Stimulated activated CD8-positive, alpha-beta memory T cell treated with anti-CD3 and anti-CD28 coated beads, Interleukin-15, amount 100 ng/mL, for 4 hours (primary cell): ENCODE measurements at places on chromosomes 1 and 21.

DNA sequence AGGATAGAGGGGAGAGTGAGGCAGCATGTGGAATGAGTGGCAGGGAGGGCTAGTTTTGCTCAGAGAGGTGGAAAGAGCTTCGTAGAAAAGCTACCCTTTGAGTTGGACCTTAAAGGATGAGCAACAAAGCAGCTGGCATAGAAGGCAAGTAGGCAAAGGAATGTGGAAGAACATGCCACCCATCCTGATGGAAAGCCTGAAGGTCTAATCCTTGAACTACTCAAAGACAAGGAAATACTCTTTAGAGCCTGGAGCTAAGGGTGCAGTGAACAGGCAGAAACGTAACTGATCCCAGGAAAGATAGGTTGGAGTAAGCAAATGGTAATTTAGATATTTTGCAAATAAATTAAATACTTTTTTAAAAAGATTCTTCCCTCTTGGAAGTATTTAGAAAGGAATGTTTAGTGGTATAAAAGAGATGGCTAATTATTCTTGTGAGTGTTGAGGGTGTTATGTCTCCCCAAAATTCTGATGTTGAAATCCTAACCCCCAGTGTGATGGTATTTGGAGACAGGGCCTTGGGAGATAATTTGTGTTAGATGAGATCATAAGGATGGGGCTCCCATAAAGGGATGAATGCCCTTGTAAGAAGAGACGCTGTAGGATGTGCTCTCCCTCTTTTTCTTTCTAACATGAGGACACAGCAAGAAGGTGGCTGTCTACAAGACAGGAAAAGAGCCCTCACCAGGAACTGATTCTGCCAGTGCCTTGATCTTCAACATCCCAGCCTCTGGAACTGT is 308.1 kb upstream of the RUNX1 start:
- no peak for DNase-seq

DNA sequence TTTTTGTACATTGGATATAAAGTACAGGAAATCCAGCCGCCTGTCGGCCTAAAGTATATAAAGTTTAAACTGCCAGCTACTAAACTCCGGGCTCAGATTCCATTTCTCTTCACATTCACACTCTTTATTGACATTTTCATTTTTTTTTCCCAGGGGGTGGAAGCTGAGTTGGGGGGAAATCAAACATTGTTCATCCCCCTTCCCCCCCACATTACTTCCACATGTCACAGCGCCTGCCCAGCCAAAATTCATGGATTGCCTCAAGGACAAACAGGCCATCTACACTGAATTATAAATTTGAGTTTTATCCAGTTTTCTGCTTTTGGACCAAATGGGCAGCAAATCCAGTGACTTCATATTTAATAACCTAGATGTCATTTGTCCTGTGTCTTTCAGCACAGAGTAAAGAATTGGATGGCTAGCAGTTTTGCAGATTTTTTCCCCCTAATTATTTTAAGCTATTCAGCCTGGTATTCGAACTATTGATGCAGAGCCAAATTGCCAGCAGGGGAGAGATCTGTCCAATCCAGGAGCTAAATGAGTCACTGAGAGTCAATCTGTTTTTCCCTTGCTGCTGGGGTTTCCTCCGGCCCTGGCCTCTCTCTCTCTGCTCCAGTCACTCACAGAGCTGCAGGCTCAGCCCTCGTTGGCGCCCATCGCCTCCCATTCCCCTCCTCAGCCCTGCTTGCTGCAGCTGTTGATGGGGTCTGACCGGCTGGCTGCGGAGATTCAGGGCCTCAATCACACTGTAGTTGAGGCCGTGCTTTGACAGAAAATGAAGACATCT is 98.0 kb downstream of the LMO4 start:
- DNase-seq: no peak

GRCh38 chr1:18630511-18631495 is at the start of gene PAX7:
PAX7 (plus strand) TSS chr1:18630846; CDS start chr1:18631604, 758 bp downstream.
- DNase-seq: no peak

DNA sequence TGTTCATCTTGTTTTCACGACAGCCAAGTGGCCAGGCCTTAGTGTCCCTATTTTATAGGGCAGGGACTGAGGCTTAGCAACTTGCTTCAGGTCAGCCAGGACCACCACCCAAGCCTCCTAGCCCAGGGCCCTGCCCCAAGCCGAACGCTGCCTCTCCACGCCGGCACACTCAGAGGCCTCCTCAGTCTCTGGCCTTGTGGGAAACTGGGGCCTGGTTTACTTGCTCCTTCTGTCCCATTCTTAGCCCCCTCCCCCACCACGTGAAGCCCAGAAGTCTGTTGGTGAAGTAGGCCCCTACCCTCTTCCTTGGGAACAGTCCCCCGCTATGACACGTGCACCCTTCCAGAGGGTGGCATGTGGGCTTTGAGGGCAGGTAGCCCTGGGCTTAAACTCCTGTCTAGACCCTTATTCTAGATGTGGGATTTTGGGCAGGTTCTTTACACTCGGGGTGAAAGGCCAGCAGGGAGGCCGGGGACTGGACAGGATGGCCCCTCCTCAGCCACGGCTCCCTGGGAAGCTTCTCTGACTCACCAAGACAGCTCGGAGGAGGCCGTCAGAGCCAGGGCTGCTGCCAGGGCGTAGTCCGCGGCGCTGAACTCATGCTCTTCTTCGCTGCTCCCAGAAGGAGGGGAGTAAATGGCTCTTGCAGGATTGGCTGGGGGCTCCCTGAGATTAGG is 4.3 kb downstream of the MYOM3 start:
- no peak for DNase-seq

DNA sequence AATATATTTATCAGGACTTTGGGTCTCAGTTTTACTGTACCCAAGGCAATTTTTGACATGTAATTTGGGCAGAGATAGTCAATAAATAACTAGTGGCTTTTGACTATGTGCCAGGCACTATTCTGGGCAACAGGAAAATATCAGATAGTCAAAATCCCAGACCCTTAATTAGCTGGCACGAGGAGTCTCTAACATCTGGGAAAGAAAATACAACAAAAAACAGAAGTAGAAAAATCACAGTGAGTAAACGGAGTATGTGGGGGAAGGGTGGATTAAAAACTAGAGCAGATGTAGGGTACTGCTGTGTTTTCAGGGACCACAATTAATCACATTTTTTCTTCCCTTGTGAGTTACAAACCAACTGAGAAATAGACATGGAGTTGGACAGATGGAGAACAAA is 217.8 kb downstream of the NCAM2 start:
- no peak for DNase-seq

GRCh38 chr1:91741301-91741700 is 144.7 kb downstream of the TGFBR3 start:
- no peak for DNase-seq

GRCh38 chr1:203271962-203272632 is 33.2 kb upstream of the BTG2 start:
- DNase-seq: no peak

DNA sequence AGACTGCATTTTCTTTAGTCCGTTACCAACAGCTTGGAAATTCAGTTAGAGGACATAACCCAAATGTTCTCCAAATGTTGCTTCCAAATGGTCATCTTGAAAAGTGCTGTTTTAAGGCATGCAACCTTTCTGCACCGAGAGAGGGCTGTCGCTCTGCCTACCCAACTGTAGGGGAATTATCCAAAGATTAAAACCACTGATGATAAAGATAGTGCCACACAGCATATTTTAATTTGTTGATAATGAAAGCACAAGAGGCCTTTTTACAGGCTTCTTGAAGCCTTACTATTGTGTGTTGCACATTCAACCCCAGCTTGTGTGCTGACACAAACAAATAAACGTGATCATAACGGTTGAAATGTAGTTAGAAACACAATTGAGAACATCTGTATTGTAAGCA is 121.5 kb downstream of the LMO4 start:
- no peak for DNase-seq

DNA sequence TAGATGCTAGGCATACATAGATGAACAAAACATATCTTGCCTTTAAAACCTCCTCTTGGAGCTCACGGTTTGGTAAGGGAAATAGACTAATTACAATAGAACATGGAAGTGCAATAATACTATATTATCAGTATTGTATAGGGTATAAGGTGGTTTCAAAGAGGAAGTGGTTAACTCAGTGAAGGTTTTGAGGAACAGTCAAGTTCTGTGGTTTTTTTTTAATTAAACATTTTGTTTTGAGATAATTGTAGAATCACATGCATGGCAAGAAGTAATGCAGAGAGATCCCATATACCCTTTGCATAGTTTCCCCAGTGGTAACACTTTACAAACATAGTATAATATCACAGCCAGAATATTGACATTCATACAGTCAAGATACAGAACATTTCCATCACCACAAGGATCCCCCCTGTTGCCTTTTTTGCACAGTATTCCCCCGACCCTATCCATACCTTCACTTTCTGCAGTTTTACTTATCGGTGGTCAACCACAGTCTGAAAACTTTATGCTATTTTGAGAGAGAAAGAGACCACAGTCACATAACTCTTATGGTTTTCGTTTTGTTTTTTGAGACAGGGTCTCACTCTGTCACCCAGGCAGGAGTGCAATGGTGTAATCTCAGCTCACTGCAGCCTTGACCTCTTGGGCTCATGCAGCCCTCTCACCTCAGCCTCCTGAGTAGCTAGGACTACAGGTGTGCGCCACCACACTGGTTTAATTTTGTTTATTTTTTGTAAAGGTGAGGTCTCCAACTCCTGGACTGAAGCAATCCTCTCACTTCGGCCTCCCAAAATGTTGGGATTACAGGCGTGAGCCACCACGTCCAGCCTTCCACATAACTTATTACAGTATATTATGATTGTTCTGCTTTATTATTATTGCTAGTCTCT is 60.5 kb upstream of the KIAA1614 start:
- no peak for DNase-seq

DNA sequence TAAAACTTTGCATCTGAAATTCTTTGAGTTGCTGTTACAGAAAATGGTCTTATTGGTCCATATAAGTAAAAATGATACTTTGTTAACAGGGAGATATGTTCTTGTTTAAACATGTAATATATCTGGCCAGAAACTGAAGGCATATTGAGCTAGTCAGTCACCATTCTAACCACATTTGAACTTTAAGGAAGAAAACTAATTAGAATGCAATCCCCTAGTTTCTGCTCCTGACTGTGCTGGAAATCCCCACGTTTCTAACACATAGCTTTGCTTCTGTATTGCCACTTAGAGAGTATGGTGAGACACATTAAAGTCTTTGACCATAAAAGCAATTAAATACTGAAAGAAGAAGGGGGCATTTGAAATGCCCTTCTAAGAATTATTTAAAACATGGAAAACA is 32.1 kb upstream of the HIVEP3 start:
- no peak for DNase-seq

DNA sequence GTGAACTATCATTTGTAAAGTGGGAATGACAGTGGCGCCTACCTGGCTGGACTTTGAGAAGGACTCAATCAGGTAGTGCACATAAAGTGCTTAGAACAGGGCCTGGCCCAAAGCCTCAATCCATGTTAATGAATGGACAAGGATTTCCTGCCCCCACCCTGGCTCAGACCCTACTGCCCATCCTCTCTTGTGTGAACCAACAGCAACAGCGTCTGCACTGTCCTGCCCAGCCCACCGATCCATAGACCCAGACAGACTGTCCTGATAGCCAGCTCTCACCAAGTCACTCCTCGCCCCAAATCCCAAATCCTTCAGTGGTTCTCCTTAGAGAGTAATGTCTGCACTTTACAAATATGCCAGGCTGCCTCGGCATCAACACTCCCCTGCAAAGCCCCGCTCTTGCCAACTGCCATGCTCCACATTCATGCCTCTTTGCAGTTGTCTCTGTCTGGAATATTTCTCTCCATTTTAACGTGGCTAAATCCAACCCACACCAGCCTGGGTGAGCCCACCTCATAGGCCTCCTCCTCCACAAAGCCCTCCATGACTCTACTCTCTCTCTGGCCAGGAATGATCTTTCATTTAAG is 157.6 kb upstream of the EDN2 start:
- no peak for DNase-seq

- no peak for DNase-seq
Observed at GRCh38 chr1:201660931-201661822, 122.2 kb downstream of the NAV1 start.

DNA sequence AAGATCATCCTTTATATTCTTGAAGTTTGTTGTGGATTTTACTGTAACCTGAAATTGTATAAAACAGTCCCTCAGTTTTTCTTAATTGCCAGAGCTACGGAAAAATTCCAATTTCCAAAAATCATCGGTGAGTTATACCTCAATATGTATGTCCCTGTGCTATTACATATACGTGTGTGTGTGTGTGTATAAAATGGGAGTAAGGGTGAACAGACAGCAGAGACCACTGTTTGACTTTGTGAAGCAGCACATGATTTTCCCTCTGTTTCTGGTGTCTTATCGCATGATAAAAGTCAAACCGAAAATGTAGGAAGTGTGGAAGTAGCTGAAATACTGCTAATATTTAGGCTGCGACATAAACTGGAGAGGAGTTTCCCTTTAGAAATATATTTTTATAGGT is 1.2 kb downstream of the OR2T1 start:
- no peak for DNase-seq
